Inflammatory macrophage (primary cell): ENCODE measurements at places on chromosomes 2 and 18.

DNA sequence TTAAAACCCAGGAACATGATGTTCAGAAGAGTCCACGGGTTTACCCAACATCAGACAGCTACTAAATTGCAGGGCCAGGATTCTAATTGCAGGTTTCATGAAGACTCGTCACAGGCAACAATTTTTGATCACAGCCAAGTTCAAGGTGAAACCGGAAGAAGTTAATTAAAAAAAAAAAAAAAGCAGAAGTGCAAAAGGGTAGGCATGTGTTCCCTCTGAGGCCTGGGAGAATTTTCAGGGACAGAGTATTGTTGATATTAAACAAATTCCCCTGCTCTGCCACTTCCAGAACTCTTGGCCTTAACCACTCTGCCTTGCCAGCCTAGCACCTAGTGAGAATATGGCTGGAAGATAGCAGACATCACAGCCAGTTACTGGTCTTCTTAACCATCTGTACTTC is 99.4 kb upstream of the TRIB2 start:
- no peak for DNase-seq

DNA sequence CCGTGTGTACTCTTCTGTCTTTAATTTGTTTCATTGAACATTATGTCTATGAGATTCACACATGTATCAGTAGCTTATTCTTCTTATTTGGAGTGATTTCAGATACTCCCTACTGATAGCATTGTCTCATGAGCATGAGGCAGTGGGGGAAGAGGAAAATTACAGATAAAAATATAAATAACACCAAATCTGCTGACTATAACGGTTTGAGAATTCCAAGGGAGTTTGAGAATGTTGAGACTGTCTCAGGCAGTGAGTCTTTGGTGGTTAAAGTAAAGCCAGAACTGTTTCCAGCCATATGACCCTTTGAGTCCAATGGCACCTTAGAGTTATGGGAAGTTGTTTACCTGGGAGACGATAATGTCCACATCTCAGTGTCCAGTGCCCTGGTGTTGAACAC is 72.5 kb upstream of the KCNE4 start:
- DNase-seq = no peak

- no peak for DNase-seq
Measured at GRCh38 chr2:7084601-7085000, 167.4 kb downstream of the RNF144A start.

DNA sequence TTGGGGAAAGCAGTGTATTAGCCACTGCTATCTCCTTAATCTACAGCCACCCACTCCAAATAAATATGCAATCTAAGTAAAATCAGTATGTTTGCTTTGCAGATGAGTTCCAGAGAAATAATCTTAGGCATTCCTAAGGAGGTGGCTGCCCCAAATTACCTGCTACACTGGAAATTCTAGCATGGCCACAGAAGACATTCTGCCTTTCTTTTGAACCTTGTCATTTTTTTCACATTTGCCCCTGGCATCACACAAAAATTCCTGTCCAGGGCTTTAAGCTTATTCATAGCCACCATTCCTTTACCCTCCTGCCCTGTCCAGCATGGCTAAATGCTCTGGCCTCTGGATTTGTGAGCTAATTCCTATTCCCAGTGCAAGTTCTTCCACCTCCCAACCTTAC is 36.8 kb upstream of the FAM124B start:
- no peak for DNase-seq

- DNase-seq = no peak
Measured at GRCh38 chr2:131152074-131152473, 46.9 kb downstream of the PLEKHB2 start.

GRCh38 chr18:56139372-56139771 is 499.0 kb downstream of the TXNL1 start:
- no peak for DNase-seq
